Fibroblast of the aortic adventitia (primary cell): ENCODE measurements at places on chromosomes 11 and 22.

- DNase-seq: peak; percentile 99
Measured at GRCh38 chr11:19679952-19680828, 32.4 kb upstream of the NAV2 start.

DNA sequence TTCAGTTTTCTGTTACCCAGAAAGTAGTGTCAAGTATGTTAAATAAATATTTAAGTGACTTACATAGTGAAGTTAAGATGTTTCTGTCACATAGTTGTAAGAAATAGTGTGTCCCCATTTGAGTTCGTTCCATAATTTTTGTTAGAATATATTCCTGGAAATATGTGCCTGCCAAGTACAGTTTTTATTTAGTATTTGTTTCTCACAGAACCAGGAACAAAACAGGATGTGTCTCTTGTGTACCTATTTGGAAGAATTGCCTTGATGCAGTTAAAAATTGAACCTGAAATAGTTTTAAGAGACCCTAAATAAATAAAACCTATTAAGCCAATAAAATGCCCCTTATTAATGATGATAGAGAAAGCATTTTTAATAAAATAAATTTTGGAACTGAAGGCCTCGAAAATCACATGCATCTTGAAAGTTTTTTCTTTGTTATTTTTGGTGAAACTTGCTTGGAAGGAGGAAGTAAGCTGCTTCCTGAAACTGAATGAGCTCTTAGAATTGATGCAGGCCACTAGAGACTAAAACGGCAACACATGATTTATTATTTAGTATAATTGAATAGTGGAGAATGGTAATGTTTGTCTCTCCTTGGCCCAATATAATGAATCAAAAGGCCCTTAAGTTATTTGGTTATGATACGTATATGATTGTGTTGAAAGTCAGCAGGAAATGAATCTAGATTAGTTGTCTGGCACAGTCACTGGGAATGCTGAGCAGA, 55.9 kb downstream of the SWAP70 start:
- DNase-seq: peak; percentile 37

GRCh38 chr11:19777039-19777376, 64.4 kb downstream of the NAV2 start:
- no peak for DNase-seq

GRCh38 chr11:119511614-119512306, 88.8 kb upstream of the THY1 start:
- no peak for DNase-seq

DNA sequence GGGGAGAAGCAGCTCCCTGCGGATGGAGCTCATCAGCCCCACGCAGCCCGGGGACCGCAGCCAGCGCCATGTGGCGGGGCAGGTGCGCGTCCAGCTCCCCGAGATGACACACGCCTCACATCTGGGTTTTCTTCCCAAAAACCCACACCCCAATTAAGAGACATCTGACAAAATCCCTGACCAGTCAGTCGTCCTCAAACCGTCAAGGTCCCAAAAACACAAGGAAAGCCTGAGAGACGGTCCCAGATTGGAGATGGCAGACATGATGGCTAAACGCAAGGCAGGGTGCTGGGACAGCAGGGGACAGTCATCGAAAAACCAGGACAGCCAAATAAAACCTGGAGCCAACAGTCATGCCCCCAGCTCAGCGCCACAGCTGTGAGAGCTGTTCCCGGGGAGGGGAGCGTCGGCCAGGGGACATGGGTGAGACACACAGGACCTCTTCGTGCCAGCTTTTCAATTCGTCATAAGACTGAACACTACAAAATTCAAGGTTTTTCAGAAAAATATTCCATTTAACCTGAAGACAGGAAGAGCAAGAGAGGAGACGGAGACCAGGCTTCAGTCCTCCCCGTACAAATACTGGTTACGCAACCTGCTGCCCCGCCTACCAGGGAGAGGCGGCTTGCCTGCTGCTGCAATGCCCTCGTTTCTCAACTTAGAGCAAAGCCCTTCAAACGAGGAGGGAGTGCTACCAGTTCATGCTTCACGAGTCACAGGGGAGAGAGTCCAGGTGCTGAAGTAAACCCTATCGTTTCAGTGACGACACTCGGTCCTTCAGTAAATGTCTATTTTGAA, 10.5 kb downstream of the TOLLIP start:
- peak; percentile 71 for DNase-seq
